ENCODE measurements at places on chromosomes 5 and 9. TPM values are rescaled to one million over a fixed set of nuclear protein-coding genes. Genes with fewer than 3 reads are reported as not detected.

GRCh38 chr9:9771314-9771713 is 841.5 kb downstream of the PTPRD start:
- no peaks in the 10 kb centered on the region for H3K27me3 ChIP-seq
- H3K36me3 ChIP-seq, result no peaks in the 10 kb centered on the region
- H3K4me1 ChIP-seq, result no peaks in the 10 kb centered on the region
- no peak overlapping the region for H3K4me3 ChIP-seq
- H3K27ac ChIP-seq, result no peak overlapping the region

DNA sequence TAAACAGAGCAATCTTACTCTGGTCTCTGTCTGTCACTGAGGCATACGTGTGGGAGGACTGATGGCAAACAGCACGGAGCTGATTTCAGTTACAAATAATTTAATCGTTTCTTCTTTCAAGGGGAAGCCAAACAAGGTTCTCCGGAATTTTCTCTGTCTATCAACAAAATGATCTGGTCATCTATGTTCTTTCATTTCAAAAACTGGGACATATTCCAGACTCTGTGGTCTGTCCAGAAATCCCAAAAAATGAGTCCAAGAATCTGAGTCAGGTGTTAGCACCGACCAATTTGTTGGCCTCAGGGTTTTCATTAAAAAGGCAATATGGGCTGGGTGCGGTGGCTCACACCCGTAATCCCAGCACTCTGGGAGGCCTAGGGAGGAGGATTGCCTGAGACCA is 69.9 kb upstream of the ZNF608 start:
- peaks cover 3% of the 10 kb centered on the region for H3K4me1 ChIP-seq
- no peak overlapping the region for H3K4me3 ChIP-seq
- no peak overlapping the region for H3K27ac ChIP-seq

ZNF300 gene
- total RNA-seq, result not detected

TOR4A gene
- total RNA-seq, result 19.2 TPM

- peak overlapping the region; percentile 92 for H3K4me3 ChIP-seq
- DNase-seq, result peak; percentile 47
- peaks cover 26% of the 10 kb centered on the region for H3K4me1 ChIP-seq
Measured at GRCh38 chr9:4741365-4742089, 525 bp upstream of the AK3 start.
